GM23248 (cell line): ENCODE measurements at places on chromosomes 13 and 19. TPM values are rescaled to one million over a fixed set of nuclear protein-coding genes. Genes with fewer than 3 reads are reported as not detected.
A peak's percentile ranks its signal among the peaks of the same experiment; 100 is the strongest.

DNA sequence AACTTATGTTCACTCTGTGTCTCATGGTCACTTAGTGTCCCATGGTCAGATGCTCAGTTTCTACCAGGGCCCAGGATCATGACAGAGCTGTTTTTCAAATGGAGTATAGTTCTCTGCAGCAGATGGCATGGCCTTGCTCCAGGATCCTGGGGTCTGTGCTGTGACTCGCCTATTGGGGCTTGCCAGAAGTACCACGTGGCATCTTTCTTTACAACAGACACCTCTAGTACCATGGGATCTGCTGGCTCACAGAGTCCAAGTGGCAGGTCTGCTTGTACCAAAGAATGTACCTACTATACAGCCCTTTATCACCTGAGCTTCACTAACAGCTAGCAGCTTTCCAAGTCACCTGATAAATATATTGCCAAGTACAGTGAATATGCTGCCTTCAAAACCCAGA is 6.0 kb upstream of the RNF6 start:
- H3K4me3 ChIP-seq: no peak overlapping the region
- H3K27ac ChIP-seq: no peak overlapping the region
- H3K27me3 ChIP-seq: no peaks in the 10 kb centered on the region
- 0 out of 2 replicates have a peak, but pooled peaks cover 3% of the 10 kb centered on the region for H3K4me1 ChIP-seq

- no peak overlapping the region for H3K4me3 ChIP-seq
- H3K27ac ChIP-seq: no peak overlapping the region
- H3K27me3 ChIP-seq: no peaks in the 10 kb centered on the region
- peaks cover 10% of the 10 kb centered on the region for H3K4me1 ChIP-seq
Measured at GRCh38 chr19:9962623-9963290, 26.4 kb upstream of the OLFM2 start.

- H3K4me1 ChIP-seq: no peaks in the 10 kb centered on the region
- H3K27ac ChIP-seq: no peak overlapping the region
- H3K36me3 ChIP-seq: no peaks in the 10 kb centered on the region
- H3K27me3 ChIP-seq: no peaks in the 10 kb centered on the region
Measured at GRCh38 chr13:67017276-67017675, 212.9 kb downstream of the PCDH9 start.

DNA sequence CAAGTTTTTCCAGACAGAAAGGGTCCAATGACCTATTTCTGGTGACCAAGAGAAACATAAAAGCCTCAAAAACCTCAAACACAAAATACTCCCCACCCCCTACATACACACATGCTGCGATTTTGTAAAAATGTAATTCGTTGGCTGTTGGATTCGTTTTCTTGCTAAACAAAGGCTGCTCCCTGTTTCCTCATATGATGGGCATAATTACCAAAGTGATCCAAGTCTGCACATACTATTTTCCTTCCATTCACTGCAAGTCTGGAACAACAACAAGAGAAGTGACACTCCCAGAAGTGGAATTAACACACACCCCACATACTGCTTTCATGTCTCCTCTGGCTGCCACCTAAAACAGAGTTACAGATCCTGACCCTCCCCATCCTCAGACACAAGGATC is 131.9 kb downstream of the RAP2A start:
- no peak overlapping the region for H3K4me3 ChIP-seq
- no peak overlapping the region for H3K27ac ChIP-seq
- no peaks in the 10 kb centered on the region for H3K27me3 ChIP-seq
- no peak for DNase-seq
- H3K36me3 ChIP-seq: no peaks in the 10 kb centered on the region
- no peaks in the 10 kb centered on the region for H3K4me1 ChIP-seq

Gene HCST
- total RNA-seq: not detected in 2 replicates

DNA sequence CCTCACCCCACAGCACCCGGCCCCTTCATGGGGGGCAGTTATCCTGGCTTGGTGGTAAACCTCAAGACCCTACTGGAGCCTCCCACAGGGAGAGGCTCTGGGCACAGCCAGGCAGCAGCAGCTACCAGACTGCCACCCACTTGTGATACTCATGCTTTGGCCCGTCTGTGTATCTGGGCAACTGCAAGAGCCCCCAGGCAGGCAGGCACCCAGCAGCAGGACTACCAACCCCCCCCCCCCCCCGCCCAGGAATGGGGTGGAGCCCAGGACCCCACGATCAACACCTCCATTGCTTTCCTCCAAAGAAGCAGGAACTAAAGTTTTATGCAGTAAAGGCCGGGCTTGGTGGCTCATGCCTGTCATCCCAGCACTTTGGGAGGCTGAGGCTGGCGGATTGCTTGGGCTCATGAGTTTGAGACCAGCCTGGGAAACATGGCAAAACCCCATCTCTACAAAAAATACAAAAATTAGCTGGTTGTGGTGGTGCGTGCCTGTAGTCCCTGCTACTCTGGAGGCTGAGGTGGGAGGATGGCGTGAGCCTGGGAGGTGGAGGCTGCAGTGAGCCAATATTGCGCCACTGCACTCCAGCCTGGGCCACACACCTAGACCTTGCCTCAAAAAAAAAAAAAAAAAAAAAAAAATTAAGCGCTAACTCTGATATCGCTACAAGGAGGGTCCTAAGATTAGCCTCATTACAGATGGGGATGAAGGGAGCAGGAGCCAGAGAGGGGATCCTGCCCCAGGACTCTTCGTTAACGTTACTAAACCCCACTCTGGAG is 1.1 kb upstream of the LYL1 start:
- no peak for DNase-seq
- H3K27ac ChIP-seq: no peak overlapping the region
- H3K36me3 ChIP-seq: no peaks in the 10 kb centered on the region
- no peaks in the 10 kb centered on the region for H3K27me3 ChIP-seq
- H3K4me1 ChIP-seq: no peaks in the 10 kb centered on the region; the same call in 1 of the 2 replicates

DNA sequence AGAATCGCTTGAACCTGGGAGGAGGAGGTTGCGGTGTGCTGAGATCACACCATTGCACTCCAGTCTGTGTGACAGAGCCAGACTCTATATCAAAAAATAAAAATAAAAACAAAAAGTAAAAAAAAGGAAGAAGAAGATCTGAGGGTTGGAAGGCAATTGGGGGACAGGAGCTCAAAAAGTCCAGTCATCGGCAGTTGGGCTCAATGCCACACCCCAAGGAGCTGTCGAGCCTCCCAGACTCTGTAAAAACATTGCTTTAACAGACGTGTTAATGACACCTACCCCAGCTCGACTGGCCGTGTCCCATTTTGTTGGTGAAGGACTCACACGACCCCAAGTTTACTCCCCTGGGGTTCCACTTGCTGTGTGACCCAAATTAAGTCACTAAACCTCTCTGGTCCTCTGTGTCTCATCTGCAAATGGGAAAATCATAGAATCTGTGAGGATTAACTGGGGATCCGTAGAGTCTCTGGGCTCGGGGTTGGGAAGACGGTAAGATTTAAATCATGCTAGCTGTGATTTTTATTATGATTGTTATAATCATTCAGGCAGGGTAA is 7.0 kb downstream of the GNA15 start:
- peaks cover 13% of the 10 kb centered on the region for H3K4me1 ChIP-seq
- peak; percentile 34 for DNase-seq
- no peak overlapping the region for H3K4me3 ChIP-seq
- peak overlapping the region; percentile 94 for H3K27ac ChIP-seq
- no peaks in the 10 kb centered on the region for H3K27me3 ChIP-seq

Gene BABAM1
- total RNA-seq: 78.5 and 82.7 TPM in 2 replicates

DNA sequence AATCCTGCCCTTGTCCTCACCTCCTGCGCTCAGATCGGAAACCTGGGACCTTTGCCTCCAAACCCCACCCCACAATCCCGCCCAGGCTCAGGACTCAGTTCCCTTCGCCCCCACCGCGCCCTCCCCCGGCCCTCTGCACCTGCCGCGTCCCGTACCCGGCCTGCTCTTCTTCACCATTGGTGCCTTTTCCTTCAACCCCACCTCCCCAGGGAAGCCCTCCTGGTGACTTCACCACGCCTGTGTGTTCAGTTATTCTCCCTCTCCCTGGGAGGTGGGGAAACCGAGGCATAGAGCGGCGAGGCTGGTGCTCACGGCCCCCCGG is 19.3 kb upstream of the TCF3 start:
- H3K27ac ChIP-seq: no peak overlapping the region
- no peak for DNase-seq
- no peaks in the 10 kb centered on the region for H3K4me1 ChIP-seq
- peak overlapping the region; percentile 39; the same call in 1 of the 2 replicates for H3K4me3 ChIP-seq
- H3K36me3 ChIP-seq: no peaks in the 10 kb centered on the region
- peaks cover 41% of the 10 kb centered on the region for H3K27me3 ChIP-seq

- H3K36me3 ChIP-seq: no peaks in the 10 kb centered on the region
- no peak overlapping the region for H3K4me3 ChIP-seq
- no peak overlapping the region for H3K27ac ChIP-seq
- no peaks in the 10 kb centered on the region for H3K27me3 ChIP-seq
- no peak for DNase-seq
Measured at GRCh38 chr19:56956503-56957226, 116.1 kb upstream of the PEG3 start.

Gene SYNGR4
- total RNA-seq: not detected in 2 replicates

DNA sequence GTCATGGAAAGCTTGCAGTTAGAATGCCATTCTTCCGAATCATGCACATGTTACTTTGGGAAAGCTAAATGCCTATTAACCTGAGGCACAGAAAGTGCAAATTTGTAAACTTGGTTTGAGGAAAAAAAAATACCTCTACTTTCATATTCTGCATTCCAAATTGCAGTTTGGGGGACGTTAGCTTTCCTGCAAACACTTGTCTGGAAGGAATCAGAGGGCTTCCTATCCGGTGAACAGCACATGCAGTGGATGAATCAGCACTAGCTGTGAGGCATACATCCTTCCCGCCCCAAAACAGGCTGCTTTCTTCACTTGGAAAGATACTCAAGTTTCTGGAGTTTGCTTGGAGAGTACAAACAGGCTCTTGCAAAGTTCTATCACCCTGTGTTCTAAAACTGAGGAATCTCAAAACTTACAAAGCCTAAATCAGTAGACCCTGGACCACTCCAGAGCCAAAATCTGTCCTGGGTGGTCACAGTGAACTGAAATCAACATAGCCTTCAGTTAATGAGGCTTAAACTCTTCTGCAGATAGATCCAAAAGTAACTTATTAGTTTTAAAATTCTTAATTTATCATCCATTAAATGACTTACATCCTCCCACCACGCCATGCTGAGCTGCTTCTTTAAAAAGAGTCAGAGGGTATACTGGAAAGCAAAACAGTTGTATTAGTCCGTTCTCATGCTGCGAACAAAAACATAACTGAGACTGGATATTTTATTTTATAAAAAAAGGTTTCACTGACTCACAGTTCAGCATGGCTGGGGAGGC is 802.3 kb upstream of the ARGLU1 start:
- peak overlapping the region; percentile 41; the same call in 1 of the 2 replicates for H3K4me3 ChIP-seq
- DNase-seq: peak; percentile 88
- no peaks in the 10 kb centered on the region for H3K27me3 ChIP-seq
- no peaks in the 10 kb centered on the region for H3K36me3 ChIP-seq
- peak overlapping the region; percentile 53 for H3K27ac ChIP-seq

DNA sequence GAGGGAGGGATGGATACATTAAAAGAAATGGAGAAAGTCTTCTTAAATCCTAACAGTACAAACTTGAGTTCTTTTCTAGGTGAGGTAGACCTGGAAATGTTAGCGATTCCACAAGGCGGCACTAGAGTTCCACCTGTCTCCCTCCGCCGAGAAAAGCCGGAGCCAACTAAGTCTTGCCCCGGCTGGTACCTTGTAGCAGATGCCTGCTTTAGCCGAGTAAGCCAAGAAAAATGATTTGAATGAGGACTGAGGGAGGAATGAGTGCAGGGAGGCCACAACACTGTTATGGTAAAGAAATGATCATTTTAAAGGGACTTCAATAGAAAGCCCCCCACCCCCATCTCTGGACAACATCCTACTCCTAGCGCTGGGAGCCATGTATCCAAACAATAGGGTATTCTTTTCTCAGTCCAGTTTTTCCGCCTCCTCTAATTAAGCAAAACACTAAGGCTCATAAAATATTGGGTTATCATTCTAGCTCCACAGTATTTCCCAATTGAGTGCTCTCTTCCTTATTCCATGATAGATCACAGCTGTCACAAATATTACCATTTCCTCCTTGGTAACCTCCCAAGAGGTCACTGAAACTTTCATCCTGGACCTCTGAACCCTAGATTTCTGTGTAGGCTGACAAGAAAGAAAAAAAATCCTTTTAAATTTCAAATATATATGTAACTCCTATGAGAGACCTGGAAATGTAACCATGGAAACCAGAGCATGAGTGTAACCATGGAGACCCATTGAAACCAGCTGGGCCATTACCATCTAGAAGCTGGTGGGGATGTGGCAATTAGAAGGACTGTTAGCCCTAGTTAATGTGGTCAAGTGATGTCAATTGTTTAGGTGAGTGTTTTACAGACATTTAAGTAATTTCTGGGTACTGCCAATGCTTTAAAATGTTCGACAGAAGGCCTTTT is 58.3 kb downstream of the GPALPP1 start:
- H3K27me3 ChIP-seq: no peaks in the 10 kb centered on the region
- DNase-seq: peak; percentile 92
- H3K36me3 ChIP-seq: no peaks in the 10 kb centered on the region
- peak overlapping the region; percentile 18; the same call in 1 of the 2 replicates for H3K27ac ChIP-seq

DNA sequence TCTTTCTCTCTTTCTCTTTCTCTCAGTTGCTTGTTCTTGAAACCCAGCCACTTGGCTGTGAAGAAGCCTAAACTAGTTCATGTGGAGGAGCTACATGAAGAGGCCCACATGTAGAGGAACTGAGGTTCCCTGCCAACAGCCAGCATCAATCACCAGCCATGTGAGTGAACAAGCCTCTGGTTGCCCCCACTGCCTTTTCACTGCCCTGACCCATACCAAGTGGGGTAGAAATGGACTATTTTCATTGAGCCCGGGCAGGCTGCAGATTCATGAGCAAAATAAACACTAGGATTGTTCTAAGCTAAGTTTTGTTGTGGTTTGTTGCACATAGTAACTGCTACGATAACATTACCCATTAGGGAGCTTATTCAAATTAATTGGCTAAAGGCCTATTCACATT is 78.7 kb upstream of the FAM216B start:
- H3K36me3 ChIP-seq: no peaks in the 10 kb centered on the region
- no peak for DNase-seq
- H3K4me1 ChIP-seq: peaks cover 10% of the 10 kb centered on the region
- no peaks in the 10 kb centered on the region for H3K27me3 ChIP-seq
- no peak overlapping the region for H3K27ac ChIP-seq

Gene NLRP4
- total RNA-seq: not detected in 2 replicates

GRCh38 chr13:94303644-94304174 is 175.8 kb downstream of the DCT start:
- peaks cover 21% of the 10 kb centered on the region for H3K4me1 ChIP-seq
- H3K27ac ChIP-seq: no peak overlapping the region
- no peak overlapping the region for H3K4me3 ChIP-seq
- H3K27me3 ChIP-seq: no peaks in the 10 kb centered on the region

Gene MIA
- total RNA-seq: not detected in 2 replicates

Gene FBN3
- total RNA-seq: not detected in 2 replicates

Gene FREM2
- total RNA-seq: not detected in 2 replicates

Gene KCNJ14
- total RNA-seq: 0.97 and 1.1 TPM in 2 replicates

Gene MYPOP
- total RNA-seq: 3.5 and 7.7 TPM in 2 replicates

DNA sequence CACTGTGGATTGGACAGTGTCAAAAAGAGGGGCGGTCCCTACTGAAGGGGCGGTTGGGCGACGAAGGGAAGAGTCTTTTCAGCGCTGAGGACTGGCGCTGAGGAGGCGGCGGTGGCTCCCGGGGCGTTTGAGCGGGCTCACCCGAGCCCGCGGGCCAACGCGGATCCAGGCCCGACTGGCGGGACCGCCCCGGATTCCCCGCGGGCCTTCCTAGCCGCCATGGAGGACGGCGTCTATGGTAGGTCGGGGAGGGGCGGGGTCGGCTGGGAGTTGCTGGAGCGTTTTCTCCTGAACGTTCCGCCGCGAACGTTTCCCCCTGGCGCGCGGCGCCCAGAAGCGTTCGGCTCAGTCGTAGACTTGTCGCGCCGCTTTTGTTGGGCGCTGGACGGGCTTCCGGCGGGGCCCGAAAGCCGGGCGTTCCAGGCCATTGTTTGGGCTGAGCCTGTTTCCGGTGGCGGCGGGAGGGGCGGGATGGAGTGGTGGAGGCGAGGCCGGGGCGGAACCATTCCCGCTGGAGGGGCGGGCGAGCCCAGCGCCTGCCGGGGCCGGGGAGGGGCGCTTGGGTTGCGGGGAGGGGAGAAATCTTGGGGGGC is at the start of gene CYTH2:
Gene CYTH2, plus strand, starts transcription at position 81 of the 593 bp plus-strand sequence. Its CDS starts 139 bp downstream, at position 220.
- peaks cover 12% of the 10 kb centered on the region for H3K4me1 ChIP-seq
- H3K27me3 ChIP-seq: no peaks in the 10 kb centered on the region
- peak within 1 kb of the TSS; percentile 80 for H3K4me3 ChIP-seq
- peak; percentile 89 for DNase-seq
